ENCODE measurements at places on chromosomes 11 and 22.

DNA sequence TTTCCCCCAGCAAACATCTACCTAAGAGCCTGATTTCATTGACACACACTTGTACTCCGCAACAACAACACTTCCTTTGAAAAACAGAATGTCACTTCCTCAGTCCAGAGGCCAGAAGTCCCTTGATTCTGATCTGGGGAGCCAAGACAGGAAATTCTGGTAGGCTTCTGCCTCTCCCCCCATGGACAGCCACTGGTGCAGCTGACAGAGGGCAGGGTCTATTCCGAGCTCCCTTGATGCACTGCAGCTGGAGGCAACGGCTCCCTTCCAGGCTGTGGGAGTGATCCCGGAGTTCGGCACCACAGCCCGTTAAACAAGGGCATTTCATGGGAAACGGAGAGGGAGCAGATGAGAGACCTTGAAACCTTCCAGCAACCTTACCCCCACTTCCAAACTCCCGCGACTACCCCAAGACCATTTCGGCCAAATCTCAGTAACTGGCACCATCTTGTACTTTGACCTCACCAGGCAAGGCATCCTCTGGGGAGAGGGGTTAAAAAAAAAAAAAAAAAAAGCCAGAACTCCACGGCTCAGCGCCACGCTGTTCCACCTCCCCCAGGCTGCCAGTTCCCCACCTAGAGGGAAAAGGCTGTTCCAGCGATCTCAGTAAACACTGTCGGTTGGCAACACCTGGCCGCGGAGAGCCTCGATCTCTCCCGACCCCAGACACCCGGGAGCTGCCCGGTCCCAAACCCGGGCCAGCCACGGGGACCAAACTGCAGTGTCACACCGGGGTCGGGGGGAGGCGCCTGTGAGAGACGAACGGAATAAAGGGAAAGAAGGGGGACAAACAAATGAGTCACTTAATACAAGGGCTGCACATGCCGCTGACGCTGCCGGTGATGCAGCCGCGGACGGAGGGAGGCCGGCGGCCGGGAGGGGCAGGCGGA lies 1.1 kb downstream of the GAB2 start:
- peak overlapping the region; percentile 93 for H3K4me3 ChIP-seq
- H3K36me3 ChIP-seq = peaks cover under 1% of the 10 kb centered on the region
- H3K4me1 ChIP-seq = peaks cover 42% of the 10 kb centered on the region
- peaks cover 28% of the 10 kb centered on the region for H3K27me3 ChIP-seq
- peak overlapping the region; percentile 55 for H3K27ac ChIP-seq
- DNase-seq = peak; percentile 78

DNA sequence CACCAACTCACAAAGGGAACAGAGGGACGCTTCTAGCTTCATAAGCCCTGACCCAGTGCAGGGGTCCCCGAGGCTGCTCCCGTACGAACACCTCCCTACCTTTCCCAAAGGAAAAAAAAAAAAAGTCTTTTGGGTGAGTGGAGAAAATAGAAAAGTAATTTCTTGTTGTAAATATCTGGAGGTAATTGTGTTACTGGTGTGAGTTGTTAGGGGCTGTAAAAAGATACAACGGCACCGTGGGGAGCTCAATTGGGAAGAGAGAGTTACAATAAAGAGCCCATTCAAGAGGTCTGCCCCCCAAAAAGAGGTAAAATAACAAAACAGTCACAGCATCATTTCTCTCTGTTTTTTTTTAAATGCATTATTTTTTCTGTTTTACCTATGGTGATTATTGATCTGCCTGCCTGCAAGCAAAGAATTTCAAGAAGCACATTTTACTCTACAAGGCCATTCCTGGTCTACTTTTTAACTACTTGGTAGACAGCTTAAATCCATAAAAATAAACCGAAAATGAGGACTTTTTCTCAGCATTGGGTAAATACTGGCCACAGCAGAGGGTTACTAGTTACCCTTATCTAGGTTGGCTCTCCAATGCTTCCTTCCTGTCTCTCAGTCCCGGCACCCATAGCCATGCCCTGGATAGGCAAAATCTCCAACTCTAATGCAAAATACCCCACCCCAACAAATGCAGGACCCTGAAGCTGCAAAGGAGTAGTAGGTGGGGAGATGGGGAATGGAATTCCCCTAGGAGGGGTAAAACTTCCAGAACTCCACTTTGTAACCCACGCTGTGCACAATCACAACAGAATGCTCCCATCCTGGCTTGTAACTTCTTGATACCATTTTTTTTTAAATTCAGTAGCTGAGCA lies 3.1 kb downstream of the PAX6 start:
- H3K36me3 ChIP-seq = no peaks in the 10 kb centered on the region
- peaks cover 46% of the 10 kb centered on the region for H3K4me1 ChIP-seq
- no peak for DNase-seq
- H3K27ac ChIP-seq = no peak overlapping the region
- no peaks in the 10 kb centered on the region for H3K27me3 ChIP-seq

DNA sequence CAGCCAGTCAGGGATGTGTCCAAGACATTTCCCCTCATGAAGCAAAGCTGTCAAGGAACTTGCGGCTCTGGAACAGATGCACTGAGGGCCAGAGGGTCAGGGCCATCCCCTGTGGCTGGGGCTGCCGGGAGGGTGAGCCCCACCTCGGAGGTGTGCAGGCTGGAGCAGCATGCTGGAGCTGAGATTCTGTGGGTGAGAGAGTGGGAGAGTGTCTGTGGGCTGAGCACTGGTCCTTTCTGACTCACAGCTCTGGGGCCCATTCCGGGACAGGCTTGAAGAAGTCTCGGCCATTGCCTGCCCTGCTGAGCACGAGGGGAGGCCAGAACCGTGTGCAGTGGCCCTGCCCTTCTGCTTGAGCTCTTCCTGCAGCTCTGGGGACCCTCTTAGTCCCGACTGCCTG lies 2.1 kb downstream of the OMP start:
- H3K27me3 ChIP-seq = no peaks in the 10 kb centered on the region
- H3K4me1 ChIP-seq = peaks cover 26% of the 10 kb centered on the region
- no peak for DNase-seq

DNA sequence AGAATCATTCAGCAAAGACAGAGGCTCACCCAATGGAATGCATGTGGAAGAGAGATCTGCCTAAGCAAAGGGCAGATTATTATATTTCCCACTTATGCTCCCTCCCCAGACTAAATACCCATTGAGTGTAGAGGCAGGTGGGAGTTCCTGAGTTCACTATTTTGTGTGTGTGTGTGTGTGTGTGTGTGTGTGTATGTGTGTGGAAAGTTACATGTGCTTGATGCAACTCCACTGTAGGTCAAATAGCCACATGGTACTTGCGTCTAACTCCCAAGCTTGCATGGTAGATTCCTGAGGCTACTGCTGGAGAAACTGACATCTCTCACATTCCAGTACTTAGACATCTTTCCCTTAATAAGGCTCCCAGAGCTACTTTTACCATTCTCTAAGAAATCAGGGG lies 3.4 kb upstream of the COPB1 start:
- H3K27me3 ChIP-seq = no peaks in the 10 kb centered on the region
- H3K36me3 ChIP-seq = peaks cover 47% of the 10 kb centered on the region
- no peak overlapping the region for H3K4me3 ChIP-seq
- no peak overlapping the region for H3K27ac ChIP-seq
- peaks cover 21% of the 10 kb centered on the region for H3K4me1 ChIP-seq

- H3K27me3 ChIP-seq = peaks cover 2% of the 10 kb centered on the region
- no peak overlapping the region for H3K4me3 ChIP-seq
- no peak overlapping the region for H3K27ac ChIP-seq
Measured at GRCh38 chr11:26254378-26254777, 77.6 kb upstream of the ANO3 start.
